C1 segment of cervical spinal cord (tissue), 14 donors: ENCODE measurements at places on chromosomes 7 and 10.
A peak's percentile ranks its signal among the peaks of the same experiment; 100 is the strongest.

DNA sequence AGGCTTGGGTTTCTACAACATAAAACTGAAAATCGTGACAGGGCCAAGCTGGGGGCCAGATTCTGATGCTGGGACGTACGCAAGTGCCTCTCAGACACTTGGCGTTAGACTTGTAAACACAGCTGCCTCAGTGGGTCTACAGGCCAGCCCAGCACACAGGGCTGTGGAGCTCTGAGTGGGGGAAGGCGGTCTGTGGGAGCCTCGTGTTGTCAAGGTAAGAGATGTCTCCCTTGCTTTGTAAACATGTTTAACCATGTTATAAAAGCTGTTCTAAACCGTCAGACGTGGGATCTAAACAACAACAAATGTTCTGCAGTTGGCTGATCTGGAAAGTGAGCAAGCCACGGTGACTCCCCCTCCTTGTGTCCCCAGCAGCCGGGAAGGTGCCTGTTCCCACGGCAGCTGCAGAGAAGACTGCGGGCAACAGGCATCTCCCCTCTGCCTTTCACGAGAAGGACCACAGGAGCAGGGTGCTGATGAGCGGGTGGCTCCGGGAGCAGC is 67.8 kb downstream of the ZRANB1 start:
- no peak for DNase-seq

DNA sequence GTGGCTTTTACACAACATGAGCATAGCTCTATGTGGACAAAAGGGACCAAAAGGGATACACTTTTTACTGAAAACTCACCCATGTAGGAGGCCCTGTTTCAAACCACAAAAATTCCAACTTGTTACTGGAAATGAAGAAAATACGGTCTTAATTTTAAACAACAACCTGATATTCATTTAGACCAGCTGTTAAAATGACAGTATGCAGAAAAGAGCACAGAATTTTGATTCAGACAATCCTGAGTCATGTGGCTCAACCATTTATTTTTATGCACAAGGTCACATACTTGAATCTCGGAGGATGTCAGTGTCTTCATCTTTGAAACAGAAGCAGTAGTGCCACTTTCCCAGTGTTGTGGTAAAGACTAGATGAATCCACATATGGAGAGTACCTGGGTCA is 426.5 kb upstream of the NFE2L3 start:
- DNase-seq = no peak

DNA sequence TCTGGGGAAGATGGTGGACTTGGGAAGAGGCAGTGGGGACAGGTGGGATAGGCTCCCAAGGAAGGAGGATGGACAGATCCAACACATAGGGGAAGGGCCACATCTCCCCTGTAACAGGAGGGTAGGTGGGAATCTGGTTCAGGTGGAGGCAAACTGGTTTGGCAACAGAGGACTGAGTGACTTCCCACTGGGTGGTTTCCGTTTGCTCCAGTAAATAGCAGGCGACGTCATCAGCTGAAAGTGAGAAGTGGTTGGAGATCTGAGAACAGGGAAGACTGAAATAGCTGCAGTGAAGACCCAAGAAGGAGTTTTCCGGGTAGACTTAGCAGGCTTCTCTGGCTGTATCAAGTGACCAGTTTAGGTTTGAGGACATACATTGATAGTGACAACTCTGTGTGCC is 504.4 kb downstream of the GALNT17 start:
- peak; percentile 10 for DNase-seq

DNA sequence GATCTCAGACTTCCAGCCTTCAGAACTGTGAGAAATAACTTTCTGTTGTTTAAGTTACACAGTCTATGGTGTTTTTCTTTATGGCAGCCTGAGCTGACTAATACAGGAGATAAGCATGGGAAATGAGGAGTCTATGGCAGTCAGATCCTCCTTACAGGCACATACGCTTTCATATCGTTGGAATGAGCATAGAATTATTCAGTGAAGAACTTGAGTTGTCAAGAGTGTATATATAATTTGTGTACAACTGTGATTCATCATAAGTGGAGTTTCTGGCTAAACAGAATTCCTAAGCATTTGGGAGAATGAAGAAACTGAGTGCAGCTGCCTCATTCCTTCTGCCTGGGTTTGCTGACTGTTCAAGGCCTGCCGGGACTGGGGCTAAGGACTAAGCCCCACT is 516.7 kb downstream of the ADRA2A start:
- no peak for DNase-seq

DNA sequence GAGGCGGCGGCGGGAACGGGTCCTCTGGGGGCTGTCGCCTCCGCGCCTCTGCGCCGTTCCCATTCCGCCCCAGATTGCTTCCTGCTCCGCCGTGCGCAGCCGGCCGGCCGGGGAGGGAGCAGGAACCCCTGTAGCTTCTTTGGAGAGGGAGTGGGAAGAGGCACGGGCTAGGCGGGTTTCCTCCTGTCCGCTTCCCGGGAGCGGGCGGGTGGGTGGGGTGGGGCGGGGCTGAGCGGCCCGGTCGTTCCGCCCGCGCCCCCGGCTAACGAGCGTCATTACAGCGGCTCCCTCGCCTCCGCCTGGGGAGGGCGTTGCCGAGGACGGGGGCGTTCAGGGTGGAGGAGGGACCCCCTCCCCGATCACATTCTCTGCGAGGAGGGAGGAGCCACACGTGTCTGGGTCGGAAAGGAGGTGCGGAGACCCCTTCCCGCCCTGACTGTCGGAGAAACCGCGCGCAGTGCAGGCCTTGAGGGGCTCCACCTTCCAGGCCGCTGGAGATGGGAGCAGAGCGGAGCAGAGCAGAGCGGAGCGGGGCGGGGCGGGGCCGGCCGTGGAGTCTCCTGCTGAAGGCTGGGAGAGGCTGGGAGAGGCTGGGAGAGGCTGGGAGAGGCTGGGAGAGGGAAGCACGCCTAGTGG is 39.7 kb downstream of the AGAP3 start:
- no peak for DNase-seq

DNA sequence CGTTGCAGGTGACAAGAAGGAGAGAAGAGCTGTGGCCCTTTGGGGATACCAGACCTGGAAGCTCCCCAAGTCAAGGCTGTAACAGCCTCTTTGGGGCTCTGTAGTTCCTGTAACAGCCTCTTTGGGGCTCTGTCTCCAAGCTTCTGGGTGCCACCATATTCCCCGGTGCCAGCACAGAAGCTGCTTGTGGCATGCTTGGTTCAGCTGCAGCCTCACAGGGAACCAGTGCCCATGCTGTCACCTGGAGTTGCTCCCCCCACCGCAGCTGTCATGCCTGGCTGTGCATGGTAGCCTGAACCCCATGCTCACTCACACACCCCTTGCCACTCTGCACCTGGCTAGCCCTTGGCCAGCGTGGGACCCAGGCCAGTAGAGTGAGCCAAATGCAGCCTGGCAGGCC is 109.1 kb downstream of the ELAPOR2 start:
- DNase-seq = no peak

DNA sequence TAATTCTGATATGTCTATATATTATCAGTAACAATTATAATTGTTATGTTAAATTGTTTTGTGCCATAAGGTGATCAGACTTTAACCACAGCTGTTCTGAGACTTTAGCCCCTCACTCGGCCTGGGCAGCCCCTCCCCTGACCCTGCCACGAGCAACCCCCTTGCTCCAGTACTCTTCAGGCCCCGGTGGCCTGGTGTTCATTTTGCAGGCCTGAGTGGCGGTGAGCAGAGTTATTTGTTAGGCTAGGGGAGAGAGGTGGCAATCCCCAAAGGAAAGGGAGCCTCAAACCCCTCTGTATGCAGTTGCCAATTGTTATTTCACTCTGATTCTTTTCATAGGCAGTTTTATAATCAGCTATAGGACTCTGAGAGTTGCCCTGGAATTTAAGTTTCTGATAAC is 22.9 kb upstream of the CREB3L2 start:
- DNase-seq = no peak

DNA sequence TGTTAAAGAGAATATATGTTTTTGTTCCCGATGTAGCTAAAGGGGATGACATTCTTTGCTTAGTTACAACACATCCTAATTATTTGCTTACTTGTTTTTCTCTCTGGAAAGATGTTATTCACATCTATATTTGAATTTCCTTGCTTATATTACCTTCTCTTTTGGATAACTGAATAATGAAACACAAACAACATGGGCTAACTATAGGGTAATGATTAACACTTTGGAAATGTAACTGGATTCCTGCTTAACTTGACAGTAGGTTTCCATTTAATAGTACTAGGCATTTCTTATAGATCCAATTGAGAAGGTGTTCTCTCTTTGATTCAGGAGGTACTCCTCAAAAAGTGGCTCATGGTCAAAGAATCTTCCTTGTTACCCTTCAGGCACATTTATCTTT is 141.1 kb downstream of the CCSER2 start:
- no peak for DNase-seq

- DNase-seq = no peak
Measured at GRCh38 chr7:35558841-35559240, 136.1 kb downstream of the HERPUD2 start.

- DNase-seq = no peak
Measured at GRCh38 chr7:151223728-151224127, 3.3 kb downstream of the ABCF2 start.

DNA sequence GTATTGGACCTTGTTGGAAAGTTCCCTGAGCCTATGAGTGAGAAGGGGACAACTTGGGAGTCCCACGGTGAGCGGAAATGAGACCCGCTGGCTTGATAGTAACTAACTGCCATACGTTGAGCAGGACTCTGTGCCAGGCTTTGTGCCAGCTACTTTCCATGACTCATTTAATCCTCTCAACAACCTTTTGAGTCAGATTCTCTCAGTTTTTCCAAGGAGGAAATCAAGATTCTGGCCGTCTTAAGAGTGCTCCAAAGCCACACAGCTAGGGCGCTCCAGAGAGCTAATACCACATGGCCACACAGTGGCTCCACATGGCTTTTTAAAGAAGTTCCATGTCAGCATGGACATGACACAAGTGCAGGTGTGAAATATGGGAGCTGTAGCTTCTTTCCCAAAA is 55.7 kb downstream of the NOD1 start:
- no peak for DNase-seq

GRCh38 chr7:108088729-108089128 is 41.4 kb downstream of the LAMB4 start:
- no peak for DNase-seq

GRCh38 chr10:89213191-89213808 is 6.2 kb upstream of the CH25H start:
- no peak for DNase-seq

DNA sequence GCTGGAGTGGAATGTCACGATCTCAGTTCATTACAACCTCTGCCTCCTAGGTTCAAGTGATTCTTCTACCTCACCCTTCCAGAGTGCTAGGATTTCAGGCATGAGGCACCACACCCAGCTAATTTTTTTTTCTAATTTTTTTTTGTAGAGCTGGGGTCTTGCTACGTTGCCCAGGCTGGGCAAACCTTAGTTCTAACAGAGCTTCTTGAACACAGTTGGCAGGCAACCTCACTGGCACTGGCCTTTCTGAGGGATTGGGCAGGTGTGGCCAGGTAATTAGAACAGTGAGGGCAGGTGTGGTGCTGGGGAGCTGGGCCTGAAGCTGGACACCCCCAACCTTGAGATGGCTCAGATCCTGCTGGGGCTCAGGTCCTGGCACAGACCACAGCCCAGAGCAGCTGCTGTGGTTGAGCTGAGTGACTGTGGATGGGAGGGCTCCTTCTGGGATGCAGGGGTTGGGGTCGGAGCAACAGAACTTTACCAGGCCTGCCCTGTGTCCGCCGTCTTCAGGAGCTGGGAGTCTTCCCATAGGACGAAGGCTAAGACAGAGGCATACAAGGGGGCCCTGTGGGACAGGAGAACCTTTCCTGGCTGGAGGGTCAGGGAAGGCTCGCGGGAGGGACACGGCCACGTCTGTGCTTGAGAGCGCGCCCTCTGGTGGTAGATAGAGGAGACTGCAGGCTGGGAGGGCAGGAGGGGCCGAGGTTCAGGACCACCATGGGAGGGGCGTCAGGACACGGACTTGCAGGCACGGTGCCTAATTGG is 48.2 kb downstream of the COL26A1 start:
- no peak for DNase-seq
